ENCODE measurements at places on chromosomes 1 and 21.
A peak's percentile ranks its signal among the peaks of the same experiment; 100 is the strongest.

DNA sequence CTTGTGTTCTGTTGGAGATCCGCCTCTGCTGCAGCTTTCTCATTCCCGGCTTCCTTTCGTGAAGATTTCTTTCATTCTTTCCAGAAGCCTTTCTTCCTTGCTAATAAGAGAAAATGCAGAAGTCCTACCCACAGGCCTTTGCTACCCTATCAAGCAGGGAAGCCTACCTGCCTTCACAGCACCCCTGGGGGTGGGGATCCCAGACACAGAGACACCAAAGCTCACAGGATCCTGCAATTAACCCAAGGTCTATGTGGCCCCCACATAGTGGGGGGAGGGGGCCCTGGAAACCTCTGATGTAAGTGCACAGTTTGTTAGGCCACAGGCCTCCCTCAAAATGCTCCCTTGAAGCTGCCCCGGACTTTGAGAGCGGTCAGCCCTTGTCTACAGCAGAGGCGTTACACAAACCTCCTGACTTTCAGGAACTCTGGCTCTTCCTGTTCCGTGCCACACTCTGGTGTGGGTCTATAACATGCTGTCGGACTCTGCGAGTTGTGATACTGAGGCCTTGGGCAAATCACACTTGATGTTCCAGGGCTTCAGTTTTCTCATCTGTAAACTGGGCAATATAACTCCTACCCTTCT, 31.2 kb downstream of the NKAIN1 start:
- no peak for DNase-seq

GRCh38 chr1:172390301-172390682, 30.2 kb upstream of the C1orf105 start:
- no peak for DNase-seq

- DNase-seq: no peak
Measured at GRCh38 chr1:41175546-41175945, 66.6 kb downstream of the SCMH1 start.

DNA sequence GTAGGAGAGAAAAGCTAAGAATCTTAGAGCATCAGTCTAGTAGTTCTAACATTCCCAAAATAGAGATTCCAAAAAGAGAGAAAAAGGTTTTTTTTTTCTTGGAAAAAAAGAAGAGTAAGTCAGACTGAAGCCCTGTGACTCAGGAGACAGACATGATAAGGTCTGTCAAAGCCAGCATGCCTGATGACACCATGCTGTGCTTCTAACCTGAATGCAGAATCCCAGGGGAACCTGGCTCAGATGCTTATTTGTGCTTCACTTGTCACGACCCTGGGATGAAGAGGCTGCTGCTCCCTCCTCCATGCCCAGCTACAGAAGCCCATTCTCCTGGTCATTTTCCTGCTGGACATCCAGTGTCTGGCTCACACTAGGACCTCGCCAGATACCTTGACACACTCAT, 44.3 kb downstream of the ERICH3 start:
- DNase-seq: no peak

GRCh38 chr1:168320800-168321450, 40.2 kb downstream of the TBX19 start:
- DNase-seq: no peak

GRCh38 chr1:77047978-77048614, 171.1 kb downstream of the PIGK start:
- DNase-seq: no peak

- DNase-seq: no peak
Measured at GRCh38 chr1:210445485-210445884, 116.8 kb downstream of the HHAT start.

DNA sequence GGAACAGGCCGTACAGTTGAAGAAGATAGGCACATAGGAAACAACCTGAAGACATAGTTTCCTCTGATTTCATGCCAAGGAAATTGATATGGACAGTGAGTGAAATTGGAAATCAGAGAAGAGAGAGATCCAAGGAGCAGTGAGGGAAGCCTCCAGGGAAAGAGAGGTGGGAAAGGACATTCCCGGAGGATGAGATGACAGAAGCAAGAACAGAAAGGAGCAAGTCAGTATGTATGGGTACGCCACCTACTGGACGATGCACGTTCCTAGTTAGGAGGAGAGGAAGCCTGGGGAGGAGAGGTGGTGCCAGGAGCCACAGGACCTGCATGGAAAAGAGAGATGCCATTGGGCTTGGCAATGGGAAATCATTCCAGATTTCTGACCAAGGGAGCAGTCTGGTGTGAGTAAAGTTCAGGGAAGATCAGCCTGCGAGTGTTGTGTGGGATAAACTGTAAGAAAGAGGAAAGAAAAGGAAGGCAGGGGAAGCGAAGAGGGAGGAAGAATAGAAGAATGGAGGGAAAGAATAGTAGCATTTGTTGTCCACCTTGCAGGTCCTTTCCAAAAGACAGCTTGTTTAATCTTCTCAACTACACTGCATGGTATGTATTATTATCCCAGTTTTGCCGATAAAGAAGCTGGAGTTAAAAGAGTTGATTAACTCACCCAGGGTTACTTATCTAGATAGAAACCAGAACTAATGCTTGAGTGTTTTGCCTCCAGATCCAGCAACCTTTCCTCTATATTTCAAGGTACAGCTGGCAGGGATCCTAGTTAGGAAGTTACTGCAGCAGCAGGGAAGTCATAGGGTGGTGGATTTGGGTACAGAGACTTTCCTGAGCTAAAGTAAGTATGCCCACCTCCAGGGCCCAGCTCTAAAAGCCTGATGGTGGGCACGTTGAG, 27.4 kb downstream of the C1orf116 start:
- peak; percentile 5 for DNase-seq

- no peak for DNase-seq
Measured at GRCh38 chr1:207828485-207829158, 76.8 kb downstream of the CD46 start.

- DNase-seq: no peak
Measured at GRCh38 chr1:109714661-109715372, 2.8 kb downstream of the GSTM5 start.

DNA sequence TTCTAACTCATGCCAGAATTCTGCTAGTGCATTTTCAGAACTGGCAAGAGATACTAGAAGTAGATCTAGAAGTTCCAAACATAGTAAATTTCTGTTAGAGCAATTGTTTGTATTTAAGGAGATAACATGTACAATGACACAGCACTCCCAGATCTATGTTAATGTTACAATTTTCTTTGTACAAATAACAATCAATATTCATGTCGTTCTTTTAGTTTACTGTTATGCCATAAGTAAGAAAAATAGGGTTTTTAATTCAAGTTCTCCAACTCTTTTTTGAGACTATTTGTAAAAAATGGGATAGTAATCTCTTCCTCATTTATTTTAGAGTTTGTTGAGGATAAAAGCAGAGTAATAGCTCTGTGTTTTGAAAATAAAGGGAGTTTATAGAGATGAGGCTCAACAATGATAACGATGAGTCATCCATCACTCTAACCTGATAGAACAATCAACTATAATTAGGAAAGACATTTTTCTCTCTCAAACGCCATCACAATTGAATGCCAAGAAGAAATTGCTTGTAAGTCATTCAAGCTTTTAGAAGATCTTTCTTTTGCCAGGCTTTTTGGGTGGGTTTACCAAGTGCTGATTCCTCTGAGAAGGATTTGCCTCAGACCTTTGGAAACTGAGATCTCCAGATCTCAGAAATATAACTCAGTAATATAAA, 638 bp downstream of the CD84 start:
- no peak for DNase-seq

GRCh38 chr1:51320967-51321923, 9.1 kb downstream of the TTC39A start:
- DNase-seq: no peak

GRCh38 chr1:22347854-22348760, 103.5 kb upstream of the ZBTB40 start:
- no peak for DNase-seq

DNA sequence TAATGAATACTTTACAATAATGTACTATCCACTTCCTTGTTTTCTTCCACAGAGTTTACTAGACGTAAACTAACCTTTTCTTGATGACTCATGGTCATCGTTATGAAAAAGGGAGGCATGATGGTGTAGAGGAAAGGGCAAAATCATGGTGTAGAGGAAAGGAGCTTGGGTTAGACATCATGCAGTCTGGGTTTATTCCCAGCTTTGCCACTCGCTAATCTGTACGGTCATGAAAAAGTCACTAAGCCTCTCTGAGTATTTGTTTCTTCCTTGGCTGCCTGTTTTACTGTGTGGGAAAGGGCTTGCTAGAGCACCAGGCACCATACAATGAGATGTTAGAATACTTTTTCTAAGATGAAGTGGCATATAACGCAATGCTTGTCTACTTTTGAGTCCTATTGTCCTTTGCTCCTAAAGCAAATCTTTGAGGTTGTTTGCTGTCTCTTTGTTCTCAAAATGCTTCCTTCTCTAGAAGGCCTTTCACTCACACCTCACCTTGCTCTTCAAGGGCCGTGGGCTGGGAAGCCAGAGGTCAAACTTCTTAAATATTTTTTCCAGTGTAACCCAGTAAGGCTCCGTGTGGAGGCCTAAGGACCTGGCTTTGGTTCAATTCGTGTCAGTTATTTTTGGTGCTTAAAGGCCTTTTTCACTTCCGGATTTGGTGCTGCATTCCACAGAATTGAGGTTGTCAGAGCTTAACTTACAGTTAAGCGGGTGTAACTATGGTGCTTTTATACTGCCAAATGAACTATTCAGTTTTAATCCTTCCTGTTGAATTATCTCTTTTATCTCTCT, 9.9 kb upstream of the ETV3 start:
- no peak for DNase-seq

DNA sequence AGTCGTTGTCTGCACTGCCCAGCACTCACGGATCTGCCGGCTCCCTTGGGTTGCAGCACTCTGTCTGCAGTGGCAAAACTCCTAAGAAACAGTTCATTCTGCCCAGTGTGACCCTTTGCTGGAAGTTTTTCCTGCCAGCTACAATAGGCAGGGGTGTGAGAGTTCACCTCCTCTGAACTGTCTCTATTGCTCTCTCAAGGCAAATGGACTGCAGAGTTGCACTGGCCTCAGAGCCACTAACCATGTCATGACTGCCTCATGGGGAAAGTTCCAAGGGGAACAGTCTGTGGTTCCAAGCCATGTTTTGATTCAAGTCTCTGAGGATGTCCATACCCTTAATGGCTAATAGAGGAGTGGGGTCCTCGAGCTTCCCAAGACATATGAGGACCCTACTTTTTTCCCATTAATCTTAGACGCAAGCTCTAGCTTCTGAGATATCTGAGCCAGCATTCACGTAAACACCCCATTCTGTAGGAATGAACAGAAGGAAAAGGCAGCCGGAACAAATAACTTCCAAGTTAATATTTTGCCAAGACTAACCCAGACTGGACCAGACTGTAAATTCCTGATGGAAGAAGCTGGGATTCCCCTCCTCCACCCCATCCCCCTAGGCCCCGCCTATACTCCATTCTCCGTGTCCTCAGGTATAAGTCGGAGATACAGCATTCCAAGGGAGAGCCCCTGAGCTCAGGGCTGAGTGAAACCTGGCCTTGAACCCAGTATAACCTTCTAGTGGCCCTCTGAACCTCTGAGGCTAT, 93.8 kb upstream of the AKT3 start:
- no peak for DNase-seq

GRCh38 chr1:204142032-204142974, 9.5 kb downstream of the ETNK2 start:
- no peak for DNase-seq

DNA sequence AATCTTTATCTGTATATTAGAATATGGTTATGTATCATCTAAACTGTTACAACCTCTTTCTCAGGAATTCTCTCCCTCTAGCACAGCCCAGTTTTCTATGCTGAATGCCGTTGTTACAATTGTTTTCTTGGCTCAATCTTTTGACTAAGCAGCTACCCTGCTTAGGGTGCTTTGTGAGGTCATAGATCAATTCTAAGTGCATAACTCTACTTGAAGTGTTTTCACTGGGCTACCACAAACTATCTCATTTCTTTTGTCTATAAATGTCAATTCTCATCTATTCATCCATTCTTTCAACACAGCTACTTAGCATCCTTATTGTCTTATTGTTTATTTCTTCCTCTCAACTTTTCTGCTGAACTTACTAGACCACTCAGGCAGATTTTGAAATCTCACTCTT, 77.1 kb downstream of the CEP350 start:
- no peak for DNase-seq

DNA sequence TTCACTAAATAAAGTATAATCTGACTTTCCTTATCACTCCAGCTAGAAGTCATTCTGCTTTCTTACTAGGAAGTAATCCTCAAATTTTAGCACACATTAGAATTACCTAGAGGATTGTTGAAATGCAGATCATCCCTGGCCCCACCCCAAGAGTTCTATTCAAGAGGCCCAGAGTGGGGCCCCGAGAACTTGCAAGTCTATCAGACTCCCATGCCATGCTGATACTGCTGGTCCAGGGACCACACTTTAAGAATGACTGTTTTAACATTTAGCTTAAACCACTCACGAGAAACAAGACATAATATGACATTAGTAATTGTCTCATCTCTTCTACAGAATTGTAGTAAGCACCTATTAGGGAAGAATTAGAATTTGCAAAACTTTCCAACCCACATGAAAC, 7.7 kb upstream of the SYNJ1 start:
- no peak for DNase-seq

- no peak for DNase-seq
Measured at GRCh38 chr1:227767401-227768124, 32.3 kb downstream of the SNAP47 start.

- no peak for DNase-seq
Measured at GRCh38 chr1:167455786-167456446, 62.4 kb downstream of the CD247 start.

- no peak for DNase-seq
Measured at GRCh38 chr1:35763201-35763600, 6.6 kb downstream of the CLSPN start.

- no peak for DNase-seq
Measured at GRCh38 chr1:65538086-65538485, 117.6 kb downstream of the LEPR start.
